ENCODE measurements at places on chromosomes 12 and 14. TPM values are rescaled to one million over a fixed set of nuclear protein-coding genes. Genes with fewer than 3 reads are reported as not detected.

- DNase-seq, result no peak
Observed at GRCh38 chr14:95263527-95264231, 56.0 kb downstream of the CLMN start.

- DNase-seq, result no peak
Observed at GRCh38 chr12:77167801-77168200, 102.4 kb upstream of the E2F7 start.

The RTL1 gene
- 48.2 TPM for polyA plus RNA-seq

The CLEC4D gene
- not detected for polyA plus RNA-seq

DNA sequence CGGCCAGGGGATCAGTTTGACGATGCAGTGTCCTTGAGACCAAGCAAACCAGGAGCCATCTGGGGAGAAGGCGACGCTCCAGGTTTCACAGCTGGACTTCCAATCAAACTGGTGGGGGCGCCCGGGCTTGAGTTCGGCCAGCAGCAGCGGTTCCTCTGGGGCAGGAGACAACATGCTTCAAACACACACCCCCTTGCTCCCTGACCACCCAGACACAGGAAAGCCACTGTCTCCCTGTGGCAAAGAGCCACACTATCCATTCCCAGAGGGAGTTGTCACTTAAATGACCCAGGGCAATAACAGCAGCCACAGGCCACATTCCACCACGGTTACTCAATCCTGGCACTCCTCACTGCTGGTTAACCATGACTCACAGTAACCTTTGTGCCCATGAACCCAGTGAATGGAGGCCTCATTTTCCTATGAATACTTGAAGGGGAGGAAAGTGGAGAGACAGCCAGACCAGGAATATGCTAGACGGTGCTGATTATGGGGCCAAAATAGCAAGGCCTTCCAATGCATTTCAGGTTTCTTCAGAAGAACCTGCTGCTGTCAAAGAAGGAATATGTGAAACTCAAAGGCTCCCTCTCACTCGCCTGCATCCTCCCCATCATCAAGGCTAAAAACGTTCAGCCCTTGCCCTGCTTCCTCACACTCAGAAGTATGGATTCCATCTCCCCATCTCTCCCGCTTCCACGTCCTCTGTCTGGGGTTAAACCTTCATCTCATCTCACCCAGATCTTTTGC lies 8.5 kb downstream of the WSB2 start:
- peak; percentile 28 for DNase-seq

DNA sequence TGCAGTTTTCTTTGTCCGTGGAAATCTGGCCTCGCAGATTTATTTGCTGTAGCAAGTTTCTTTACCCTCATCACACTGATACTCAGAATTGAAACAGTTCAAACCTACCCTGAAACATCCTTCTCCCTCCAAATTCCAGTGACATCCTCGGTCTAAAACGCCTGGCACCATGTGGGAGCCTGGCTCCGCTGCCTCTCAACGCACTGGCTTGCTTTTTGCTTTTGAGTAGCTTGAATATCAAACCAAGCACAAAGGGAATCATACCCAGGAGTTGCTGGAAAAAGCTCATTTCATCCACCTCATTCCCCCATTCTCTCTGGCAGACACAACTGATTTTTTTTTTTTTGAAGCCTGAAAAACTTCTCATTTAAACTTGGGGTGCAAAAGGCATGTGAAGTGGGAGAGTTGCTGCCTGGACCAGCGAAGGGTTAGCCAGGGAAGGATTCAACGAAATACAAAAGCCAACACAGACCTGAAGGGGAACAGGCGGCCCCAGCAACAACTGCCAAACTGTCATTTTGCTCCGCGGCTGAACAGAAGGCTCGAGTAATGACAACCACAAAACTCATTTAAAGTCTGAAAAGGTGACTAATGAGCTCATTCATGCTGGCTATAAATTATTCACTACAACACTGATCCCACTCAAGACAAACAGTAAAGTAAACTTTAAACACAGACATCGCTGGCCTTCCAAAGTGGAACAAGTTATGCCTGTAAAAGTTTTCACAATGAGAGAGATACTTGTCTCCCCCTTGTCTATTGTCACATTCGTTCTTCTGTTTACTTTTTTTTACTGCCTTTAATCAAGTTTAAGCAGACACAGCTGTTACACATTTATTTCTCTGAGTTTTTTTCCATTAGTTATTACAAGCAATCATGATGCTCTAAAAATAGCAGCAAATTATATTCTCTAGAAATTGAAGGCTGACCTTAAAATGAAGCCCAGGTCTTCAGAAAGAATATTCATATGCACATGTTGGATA lies 12.5 kb upstream of the FOXN3 start:
- peak; percentile 65 for DNase-seq

DNA sequence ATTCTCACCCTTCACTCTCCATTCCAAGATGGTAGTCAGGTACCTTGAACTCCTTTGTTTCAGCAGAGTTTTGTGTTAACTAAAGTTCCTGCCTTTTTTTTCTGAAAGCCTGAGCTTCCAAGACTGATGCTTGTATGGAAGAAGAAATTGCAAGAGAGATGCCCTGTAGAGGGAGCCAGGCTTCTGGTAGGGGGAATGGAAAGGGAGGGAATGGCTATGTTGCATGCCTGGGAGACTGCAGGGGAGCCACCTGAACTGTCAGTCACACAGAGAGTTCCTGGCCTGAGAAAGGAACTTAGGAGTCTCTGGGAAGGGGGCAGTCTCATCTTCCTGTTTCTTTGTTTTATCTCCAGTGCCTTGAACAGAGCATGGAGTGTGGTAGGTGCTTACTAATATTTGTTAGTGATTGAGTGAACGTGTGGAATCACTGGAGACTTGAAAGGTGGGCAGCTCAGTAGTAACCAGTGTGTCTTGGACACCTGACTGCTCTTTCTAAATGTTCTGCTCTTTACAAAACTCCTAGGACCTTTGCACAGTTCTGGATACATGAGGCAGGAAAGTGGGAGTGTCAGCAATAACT lies 132.2 kb downstream of the ANO4 start:
- DNase-seq, result peak; percentile 0

The SYT10 gene
- 0.03 TPM for polyA plus RNA-seq

- no peak for DNase-seq
Observed at GRCh38 chr12:104555648-104556047, 98.9 kb downstream of the CHST11 start.

- peak; percentile 55 for DNase-seq
Observed at GRCh38 chr12:123270214-123271000, 1.2 kb downstream of the CDK2AP1 start.

DNA sequence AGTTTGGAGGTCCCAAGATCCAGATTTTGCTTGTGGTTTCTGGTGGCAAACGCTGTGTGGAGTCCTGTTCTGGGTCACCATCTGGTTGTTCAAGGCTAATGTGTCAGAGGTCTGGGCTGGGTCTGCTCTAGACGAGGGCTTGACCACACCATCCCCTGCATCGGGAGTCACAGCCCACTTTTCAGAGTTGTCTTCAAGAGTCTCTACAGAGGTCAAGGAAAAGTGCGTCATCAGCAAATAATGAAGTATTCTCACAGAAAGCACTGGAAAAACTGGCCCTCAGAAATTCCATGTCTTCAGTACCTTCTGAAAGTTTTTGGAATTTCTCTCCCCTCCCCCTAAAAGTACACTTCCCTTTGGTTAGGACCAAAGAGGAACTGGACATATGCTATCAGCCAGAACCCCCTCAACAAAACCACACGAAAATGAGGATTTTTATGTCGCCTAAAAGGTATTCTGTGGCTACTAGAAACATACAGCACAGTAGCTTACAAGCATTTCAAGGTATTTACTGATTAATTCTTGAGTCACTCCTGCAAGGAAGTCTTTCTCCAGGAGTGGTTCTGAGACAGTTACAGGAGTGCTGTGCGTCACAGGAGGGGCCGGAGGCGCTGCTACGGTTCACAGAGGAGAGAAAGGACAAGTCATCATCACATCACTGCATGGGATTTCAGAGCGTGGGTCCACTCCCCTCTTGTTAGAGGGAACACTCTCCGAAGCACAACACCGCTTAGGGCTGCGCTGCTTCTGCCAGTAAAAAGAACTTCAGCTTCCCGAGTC lies 35.4 kb downstream of the RAD52 start:
- DNase-seq, result no peak

- no peak for DNase-seq
Observed at GRCh38 chr14:81219759-81220579, 790 bp downstream of the GTF2A1 start.

The LRP1-AS gene
- 0.88 TPM for polyA plus RNA-seq

GRCh38 chr14:69615496-69616407 lies 4.4 kb downstream of the SUSD6 start:
- DNase-seq, result no peak

DNA sequence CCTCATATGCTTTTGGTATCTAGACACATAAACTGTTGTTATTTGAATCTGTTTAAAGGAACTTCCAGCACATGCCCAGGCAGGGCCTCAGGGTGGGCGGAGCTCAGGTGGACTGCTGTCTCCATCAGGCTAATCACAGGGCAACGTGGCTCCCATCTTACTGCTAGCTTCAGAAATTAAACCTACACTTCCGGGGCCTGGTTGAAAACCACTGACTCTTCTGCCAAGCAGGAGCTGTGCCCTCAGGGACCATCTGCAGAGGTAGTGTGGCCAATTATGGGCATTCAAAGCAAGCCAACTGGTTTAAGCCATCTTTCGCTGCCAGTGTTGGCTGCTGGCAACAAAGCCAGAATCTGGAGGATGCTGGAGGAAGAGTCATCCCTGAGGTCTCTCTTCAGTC lies 97.5 kb downstream of the TMX1 start:
- no peak for DNase-seq

The PZP gene
- 0.39 TPM for polyA plus RNA-seq

- DNase-seq, result no peak
Observed at GRCh38 chr12:3047961-3048360, 29.2 kb upstream of the TSPAN9 start.

The LGMN gene
- 73.7 TPM for polyA plus RNA-seq

The PRB2 gene
- polyA plus RNA-seq, result not detected

The IPO4 gene
- polyA plus RNA-seq, result 25.7 TPM

GRCh38 chr12:1848745-1849144 lies 28.4 kb downstream of the LRTM2 start:
- no peak for DNase-seq

GRCh38 chr14:79028281-79028680 lies 858.1 kb downstream of the NRXN3 start:
- no peak for DNase-seq

Data from muscle of arm (tissue), 14 donors.